HFFc6 (cell line): ENCODE measurements at places on chromosomes 5 and 9. TPM values are rescaled to one million over a fixed set of nuclear protein-coding genes. Genes with fewer than 3 reads are reported as not detected.

- no peak for DNase-seq
Measured at GRCh38 chr9:36424289-36425055, 24.4 kb upstream of the RNF38 start.

DNA sequence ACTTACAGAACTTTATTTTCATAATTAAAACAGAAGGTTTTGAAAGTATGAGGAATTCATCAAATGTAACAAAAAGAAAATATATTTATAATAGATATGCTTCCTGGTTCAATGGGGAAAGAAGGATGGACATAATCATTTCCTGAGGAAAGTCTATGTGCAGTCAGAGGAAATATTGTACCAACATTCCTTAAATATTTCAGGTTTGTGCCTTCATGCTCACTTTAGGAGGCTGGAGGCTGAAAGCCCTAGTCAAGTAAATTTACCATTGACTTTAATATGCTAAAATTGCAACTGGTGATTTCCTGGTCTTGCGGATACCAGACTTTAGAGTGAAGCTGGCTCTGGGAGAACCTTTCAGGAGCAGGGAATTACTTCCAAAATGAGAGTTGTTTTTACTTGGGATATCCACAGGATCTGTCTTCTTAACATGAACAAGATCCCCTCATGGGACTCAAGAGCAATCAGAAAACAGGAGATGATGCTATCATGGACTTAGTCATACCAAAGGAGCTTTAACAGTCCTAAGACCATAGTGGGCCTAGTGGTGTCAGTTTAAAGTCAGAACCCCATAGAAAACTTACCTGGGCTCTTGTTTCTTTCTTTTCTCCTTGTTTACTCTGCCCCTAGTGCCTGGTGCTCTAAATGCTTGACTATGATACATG, 762.8 kb upstream of the GRAMD2B start:
- DNase-seq: no peak

DNA sequence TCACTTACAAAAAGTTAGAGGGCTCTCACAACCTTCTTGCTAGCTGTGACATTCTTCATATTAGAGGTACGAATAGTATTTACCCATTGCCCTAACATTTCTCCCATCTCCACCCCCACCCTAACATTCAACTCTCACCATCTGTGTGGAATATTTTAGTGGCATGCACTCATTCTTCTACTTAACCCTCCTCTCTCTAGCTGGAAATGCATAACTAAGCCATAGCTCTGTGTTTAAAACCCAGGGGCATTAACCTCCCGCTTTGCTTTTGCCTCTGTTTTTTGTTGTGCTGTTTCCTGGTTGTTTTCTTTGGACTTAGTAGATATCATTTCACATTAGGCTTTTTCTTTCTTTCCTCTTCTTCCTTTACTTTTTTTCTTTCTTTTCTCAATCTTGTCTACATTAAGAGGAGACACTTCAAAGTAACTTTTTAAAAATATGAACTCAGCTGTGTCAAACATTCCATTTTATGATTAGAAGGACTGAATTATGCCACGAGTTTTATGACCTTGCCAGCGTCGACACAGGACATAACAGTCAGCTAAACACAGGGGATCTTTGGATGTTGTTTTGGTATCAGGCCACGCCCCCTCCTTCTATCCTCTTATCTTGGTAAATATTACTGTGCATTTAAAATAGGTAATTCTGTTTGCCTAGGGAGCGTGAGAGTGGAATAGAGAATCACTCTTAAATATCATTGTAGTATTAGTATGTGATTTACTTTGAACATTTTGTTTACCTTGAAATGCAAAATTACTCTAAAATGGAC, 236.0 kb downstream of the CD180 start:
- peak; percentile 2 for DNase-seq

- no peak for DNase-seq
Measured at GRCh38 chr5:173598686-173599085, 17.8 kb downstream of the BOD1 start.

DNA sequence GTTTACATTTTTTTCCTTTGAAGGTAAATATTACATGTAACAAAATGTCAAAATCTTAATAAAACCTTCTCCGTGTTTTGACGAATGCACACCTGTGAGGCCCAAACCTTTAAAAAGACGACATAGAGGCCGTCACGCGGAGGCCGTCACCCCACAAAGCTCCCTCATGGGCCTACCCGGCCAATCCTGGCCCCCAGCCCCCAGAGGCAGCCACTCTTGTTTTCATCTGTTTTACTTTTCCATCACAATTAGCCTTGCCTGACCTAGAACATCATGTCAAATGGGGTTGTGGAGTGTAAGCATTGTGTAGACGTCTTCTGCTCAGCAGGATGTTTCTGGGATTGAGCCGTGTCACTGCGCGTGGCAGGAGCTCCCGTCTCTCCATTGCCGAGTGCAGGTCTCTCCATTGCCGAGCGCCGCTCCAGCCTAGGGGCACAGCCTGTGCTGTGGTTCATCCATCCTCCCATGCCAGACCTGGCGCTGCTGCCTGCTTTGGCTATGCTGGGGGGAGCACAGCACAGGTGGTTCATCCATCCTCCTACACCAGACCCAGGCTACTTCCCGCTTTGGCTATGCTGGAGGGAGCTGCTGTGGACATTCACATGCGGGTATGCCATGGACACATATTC, 52.2 kb upstream of the IRX4 start:
- no peak for DNase-seq

GRCh38 chr5:72468606-72469005, 38.6 kb downstream of the ZNF366 start:
- no peak for DNase-seq

GRCh38 chr5:177554474-177555111, at the start of gene FAM193B:
Gene FAM193B (minus strand): TSS chr5:177554563. CDS start chr5:177554458, 105 bp downstream.
- DNase-seq: peak; percentile 90

The SOHLH1 gene
- total RNA-seq: not detected in 3 replicates
